ENCODE measurements at places on chromosomes 3 and 15.

GRCh38 chr15:42759093-42759492 lies 22.2 kb upstream of the CDAN1 start:
- no peak for DNase-seq

- no peak for DNase-seq
Observed at GRCh38 chr15:62941699-62942098, 100.8 kb upstream of the TPM1 start.

DNA sequence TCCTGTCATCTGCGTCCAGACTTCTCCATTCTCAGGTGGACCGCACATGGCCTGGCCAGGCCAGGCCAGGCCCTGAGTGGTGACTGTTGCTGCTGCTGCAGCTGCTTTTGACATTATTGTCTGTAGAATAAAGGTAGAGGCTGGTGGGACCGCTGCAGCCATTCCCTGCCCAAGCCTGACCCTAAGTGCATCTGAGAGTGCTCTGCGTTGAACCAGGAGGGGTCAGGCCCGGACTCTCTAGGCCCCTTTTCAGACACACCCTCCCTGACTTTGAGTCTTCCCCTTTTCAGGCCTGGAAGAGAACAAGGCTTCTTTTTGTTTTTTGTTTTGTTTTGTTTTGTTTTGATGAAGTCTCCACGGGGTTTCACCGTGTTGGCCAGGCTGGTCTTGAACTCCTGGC lies 54.6 kb upstream of the FLNB start:
- no peak for DNase-seq

- no peak for DNase-seq
Observed at GRCh38 chr15:25801586-25802284, 61.4 kb downstream of the ATP10A start.

DNA sequence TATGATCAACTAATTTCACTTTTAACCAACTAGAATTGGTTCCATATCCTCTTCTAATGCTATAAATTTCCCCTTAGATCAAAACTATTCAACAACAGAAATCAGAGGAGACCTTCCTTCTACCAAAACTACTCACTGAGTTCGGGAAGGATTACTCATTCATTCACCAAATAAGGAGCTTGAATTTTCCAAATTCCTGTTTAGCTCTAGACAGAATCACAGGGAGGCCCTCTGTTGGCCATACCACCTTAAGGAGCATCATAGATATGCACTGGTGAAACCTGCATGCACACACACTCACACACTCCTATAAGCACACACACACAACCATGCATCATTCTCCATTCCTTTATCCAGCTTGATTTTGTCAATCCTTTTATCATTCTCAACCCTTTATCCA lies 49.0 kb downstream of the SUCLG2 start:
- no peak for DNase-seq
